ENCODE measurements at places on chromosomes 7 and 10.
A peak's percentile ranks its signal among the peaks of the same experiment; 100 is the strongest.

DNA sequence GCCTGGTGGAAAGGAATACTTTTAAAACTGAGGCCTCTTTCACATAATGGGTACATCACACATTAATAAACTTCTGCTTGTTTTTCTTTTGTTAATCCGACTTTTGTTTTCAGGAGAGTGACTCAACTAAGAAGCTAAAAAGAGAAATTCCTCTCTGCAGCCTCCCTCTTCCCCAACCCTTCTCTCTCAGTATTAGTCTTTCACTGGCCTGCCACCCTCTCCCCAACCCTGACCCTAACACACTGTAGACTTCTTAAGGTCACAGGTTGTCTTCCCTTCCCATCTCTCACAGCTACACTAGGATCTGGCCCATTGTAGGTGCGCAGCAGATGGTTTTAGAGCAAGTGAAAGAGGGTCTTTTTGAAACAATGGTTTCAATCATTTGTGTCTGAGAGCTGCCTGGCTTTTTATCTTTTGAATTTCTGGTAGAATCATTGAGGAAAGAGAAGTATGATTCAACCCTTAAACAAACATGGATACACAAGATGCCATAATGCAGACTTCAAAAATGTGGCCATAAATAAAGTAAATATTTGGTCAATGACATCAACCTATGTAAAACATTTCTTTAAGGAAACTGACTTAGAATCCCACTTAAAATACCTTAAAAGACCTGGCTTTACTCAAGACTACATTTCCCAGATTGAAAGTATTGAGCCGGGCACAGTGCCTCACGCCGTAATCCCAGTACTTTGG, 17.9 kb upstream of the FFAR4 start:
- DNase-seq, result no peak

DNA sequence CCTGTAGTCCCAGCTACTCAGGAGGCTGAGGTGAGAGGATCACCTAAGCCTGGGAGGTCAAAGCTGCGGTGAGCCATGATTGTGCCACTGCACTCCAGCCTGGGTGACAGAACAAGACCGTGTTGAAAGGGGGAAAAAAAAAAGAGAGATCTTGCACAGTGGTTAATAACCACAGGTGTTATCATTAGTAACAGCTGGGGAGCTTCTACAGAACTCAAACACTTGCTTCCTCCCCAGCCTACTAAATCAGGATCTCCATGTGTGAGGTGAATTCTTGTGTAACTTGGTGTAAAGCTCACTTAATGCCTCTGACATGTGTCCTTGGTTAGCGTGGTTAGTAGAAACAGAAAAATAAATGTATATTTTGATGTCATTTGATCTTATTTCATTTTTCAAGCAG, 43.9 kb upstream of the BMS1 start:
- no peak for DNase-seq

GRCh38 chr7:157464971-157465886, 128.4 kb downstream of the DNAJB6 start:
- DNase-seq, result no peak

- DNase-seq, result no peak
Observed at GRCh38 chr7:80890426-80891258, 28.2 kb downstream of the SEMA3C start.

DNA sequence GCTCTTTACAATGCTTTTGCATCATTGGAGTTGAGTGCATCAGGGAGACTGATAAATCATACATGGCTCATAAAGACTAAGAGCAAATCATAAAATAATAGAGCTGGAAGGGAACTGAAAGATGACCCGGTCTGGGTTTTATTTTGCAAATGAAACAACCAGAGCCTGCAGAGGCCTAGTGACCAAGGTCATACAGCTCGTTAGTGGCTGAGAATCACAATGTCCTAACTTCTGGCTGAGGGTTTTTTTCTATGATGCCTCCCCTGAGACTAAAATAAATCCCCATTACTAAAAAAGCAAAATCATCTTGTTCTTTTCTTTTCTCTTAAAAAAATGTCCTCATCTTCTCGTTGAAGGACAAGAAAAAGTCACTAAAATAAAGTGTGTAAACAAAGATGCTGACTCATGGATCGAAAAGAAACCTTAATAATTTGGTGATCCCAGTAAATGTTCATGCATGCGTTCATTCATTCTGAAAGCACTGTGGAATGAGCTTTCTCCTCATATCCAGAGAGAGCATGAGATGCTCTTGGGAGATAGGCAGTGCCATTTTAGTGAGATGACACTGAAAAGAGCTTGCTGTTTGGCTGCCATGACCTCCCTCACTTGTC, 107.8 kb upstream of the PHYHIPL start:
- no peak for DNase-seq

DNA sequence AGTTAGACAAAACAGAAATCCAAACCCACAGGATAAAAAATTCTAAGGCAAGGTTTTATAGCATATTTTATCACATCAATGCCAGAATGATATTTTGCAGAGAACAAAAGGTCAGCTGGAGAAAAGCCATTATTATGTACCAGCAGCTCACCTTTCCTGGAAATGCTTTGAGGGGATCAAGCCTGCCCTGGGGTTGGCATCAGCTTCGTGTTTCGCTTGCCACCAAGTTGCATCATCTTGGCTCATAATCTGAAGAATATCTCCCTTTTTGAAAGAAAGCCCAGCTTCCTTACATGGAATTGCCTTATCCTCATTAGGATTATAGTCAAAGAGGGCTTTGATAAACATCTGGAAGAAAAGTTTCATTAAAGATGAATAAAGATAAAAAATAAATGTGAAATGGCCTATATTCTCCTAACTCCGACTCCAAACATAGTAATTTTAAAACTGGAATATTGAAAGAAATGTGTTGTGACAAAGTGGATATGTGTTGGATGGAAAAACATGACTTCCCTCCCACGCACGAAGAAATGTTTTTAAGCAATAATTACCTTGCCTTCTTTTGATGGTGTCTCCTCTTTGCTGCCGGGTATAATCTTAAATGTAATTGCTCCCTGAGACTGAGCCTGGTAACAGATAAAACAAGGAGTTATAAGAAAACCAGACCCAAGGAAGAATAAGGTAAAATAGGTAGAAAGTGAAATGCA, 121.3 kb upstream of the ODAD2 start:
- no peak for DNase-seq

- DNase-seq, result no peak
Observed at GRCh38 chr10:6320320-6321010, 117.7 kb downstream of the PFKFB3 start.

GRCh38 chr10:130740166-130740565, 571.4 kb downstream of the TCERG1L start:
- DNase-seq, result no peak

- DNase-seq, result no peak
Observed at GRCh38 chr10:28674782-28675181, 2.5 kb upstream of the BAMBI start.

DNA sequence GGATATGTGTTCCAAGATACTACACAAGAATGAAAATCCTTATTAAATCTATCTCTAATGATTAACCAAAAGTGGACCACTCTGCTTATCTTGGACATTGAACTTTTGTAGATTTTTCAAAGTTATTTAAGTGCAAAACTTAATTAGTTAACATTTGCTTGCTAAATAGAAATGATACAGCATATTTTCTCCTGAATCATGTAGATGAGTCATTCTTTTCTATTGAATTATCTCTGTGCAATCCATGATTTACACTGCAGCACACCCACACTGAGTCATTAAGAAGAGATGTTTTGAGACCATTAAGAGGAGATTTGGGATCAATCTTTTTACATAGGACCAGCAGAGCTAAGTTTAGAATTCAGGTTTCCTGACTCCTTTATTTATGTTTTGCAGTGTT, 6.6 kb upstream of the ABCC2 start:
- DNase-seq, result no peak

DNA sequence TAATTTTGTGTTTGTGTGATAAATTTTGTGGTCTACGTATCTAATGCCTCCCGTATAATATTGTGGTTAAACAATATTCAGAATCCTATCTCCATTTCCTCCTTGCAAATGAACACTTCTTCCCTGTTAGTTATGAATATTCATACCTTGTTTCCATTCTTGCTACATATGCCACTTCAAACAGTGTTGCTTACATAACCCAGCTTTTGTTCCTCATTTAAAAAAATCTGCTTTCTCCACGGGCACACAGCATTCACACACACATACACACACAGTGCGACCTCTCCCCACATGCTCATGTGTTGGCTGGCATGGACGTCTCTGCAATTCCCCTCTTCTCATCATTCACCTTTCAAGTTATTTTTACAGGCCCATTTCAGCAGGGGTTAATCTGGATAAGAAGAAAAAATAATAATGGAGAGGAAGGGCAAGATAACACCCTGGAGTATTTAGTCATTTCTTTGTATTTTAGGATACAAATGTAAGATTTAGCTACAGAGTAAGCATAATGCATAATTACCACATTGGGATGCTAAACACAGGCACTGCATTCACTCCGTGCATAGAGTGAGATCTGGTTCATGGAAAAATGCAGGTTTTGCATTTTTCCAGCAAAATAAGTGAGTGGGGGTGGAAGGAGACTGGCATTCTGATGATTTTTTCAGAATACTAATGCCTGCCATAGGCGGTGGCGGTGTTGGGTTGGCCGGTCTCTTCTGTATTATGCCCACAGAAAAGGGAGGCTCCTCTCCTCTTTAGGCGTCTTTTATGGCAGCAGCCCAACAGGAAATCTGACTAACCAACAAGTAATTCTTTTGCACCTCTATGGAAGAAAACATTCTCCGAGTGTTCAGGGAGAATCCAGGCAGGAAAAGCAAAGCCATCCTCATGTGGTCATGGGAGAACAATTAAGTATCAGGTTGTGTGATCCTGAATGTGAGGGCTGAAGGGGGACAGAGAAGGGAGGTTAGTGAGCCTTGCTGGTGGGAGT, 31.7 kb upstream of the ELMO1 start:
- no peak for DNase-seq

- no peak for DNase-seq
Observed at GRCh38 chr10:92727550-92727949, 37.8 kb downstream of the HHEX start.

DNA sequence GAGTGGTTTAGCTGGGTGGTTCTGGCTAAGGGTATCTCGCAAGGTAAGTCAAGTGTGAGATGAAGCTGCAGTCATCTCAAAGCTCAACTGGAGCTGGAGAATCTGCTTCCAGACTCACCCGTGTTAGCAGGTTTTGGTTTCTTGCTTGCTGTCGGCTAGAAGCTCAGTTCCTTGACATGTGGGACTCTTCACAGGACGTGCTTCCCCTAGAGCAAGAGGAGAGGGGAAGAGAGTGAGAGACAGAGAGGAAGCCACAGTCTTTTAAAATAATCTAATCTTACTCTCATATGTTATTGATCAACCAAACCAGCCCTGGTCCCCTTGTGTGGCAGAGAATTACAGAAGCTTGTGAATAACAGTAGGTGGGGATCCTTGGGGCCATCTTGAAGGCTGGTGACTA, 199.5 kb downstream of the REEP3 start:
- no peak for DNase-seq

DNA sequence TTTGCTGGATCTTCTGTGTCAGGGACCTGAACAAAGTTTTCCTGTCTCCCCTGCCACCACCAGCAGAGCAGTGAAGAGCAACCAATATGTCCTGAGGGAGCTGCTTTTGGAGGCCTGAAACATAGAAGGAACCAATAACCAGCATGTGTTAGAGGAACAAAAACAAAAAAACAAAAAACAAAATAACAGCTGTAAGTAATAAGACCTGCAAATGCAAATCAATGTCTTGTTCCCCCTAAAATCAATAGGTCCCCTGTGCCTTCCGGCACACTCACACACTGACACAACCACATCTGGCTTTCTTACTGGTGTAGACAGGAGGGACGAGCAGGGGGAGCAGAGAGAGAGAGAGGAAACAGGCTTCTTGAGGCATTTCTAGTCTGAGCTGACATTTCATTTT, 94.1 kb downstream of the NRG3 start:
- DNase-seq, result no peak

- peak; percentile 20 for DNase-seq
Observed at GRCh38 chr7:13262929-13263530, 575.6 kb downstream of the ARL4A start.

DNA sequence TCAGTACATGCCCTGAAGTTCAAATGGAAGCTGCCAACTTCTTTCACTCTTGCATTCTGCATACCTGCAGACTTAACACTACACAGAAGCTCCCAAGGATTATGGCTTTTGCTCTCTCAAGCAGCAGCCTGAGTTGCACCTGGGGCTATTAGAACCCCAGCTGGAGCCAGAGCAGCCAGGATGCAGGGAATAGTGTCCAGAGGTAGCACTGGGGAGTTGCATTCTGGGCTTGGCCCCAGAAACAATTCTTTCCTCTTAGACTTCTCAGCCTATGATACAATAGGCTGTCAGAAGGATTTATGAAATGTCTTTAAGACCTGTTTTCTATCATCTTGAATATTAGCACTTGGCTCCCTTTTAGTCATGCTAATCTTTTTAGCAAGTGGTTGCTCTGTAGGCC, 886.7 kb upstream of the GHITM start:
- no peak for DNase-seq

- DNase-seq, result no peak
Observed at GRCh38 chr10:99941942-99942820, 67.6 kb downstream of the DNMBP start.

- no peak for DNase-seq
Observed at GRCh38 chr10:100043796-100044195, 34.0 kb upstream of the DNMBP start.

DNA sequence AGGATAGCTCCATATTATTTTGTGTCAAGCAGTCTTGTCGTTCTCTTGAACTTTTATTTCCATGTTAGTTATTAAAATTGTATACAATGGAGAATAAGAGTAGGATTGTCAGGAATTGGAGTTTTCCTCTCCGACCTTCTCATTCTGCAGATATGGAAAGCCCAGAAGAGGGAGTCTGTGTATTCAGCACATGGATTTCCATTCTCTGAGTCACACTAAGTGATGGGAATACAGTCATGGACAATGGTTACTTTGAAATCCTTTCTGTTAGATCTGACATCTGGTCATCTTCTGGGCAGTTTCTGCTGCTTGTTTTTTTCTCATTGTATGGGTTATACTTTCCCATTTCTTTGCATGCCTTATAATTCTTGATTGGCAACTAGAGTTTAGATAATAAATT, 5.0 kb upstream of the TASOR2 start:
- no peak for DNase-seq

GRCh38 chr7:120792861-120793130, 65.1 kb downstream of the TSPAN12 start:
- no peak for DNase-seq

DNA sequence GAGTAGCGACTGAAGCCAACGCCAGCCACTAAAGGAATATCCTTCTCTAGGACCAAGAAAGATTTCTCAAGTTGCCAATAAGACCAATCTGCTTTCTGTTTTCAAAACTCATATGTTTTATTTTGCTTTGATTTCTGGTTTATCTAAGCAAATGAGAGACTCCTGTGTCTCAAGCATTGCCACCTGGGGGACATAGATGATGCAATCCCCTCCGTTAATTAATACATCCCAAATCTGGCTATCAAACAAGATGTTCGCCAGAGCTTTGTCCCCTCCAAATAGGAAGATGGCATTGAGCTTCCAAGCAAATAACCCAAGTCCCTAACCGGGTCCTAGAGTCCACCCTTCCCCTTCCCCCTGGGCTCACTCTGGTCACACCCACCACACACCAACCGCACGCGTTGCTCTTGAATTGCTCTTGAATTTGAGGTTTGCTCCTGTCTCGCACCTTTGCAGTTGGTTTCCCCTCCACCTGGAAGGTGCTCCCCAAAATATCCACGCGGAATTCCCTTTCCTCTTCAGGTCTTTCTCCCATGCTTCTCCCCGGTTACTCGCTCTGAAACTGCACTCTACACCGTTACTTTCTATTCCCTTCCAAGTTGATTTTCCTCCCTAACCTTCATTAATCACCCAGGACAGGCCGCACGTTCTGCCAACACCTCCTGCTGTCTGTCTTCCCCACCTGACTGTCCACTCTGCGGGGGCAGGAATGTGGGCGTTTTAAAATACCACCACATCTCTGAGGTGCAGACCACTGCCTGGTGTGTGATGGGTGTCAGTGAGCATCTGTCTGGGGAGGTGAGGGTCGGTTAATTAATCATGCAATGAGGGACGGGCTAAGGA, 64.1 kb upstream of the RNF32 start:
- no peak for DNase-seq

Data from neuronal stem cell (in vitro differentiated cells).